ENCODE measurements at places on chromosomes 3 and 15. TPM values are rescaled to one million over a fixed set of nuclear protein-coding genes. Genes with fewer than 3 reads are reported as not detected.

The CFAP92 gene
- 0.11 TPM for total RNA-seq

The CYP1A1 gene
- total RNA-seq = 1.0 TPM

The PARP15 gene
- total RNA-seq = 11.3 TPM

The PLCL2 gene
- total RNA-seq = 15.8 TPM

The TGM5 gene
- not detected for total RNA-seq

The ATP13A5 gene
- not detected for total RNA-seq

The ACKR4 gene
- not detected for total RNA-seq

The GTPBP8 gene
- total RNA-seq = 26.3 TPM

The PLSCR2 gene
- total RNA-seq = not detected

The CHRNA7 gene
- total RNA-seq = not detected

The TMCO5A gene
- not detected for total RNA-seq

The ADAMTS9 gene
- total RNA-seq = not detected

The TEX55 gene
- not detected for total RNA-seq

The COX17 gene
- total RNA-seq = 97.4 TPM

The SENP7 gene
- total RNA-seq = 8.6 TPM

The ENTPD3 gene
- not detected for total RNA-seq

The KNG1 gene
- total RNA-seq = not detected

The SNTN gene
- total RNA-seq = not detected

The TTLL13 gene
- 0.44 TPM for total RNA-seq

The KCNH8 gene
- not detected for total RNA-seq

The FRMD4B gene
- 41.4 TPM for total RNA-seq

The TGM4 gene
- total RNA-seq = not detected

The TMIE gene
- total RNA-seq = 0.30 TPM

The IFT80 gene
- 9.9 TPM for total RNA-seq

The EHHADH gene
- total RNA-seq = 3.4 TPM

The STRIT1 gene
- not detected for total RNA-seq

The SCAMP5 gene
- total RNA-seq = 1.2 TPM

The DTX3L gene
- total RNA-seq = 21.1 TPM

The FBXO40 gene
- total RNA-seq = not detected

The EOMES gene
- 16.3 TPM for total RNA-seq

The FOXL2NB gene
- not detected for total RNA-seq

The VWA5B2 gene
- total RNA-seq = not detected

The DAZL gene
- total RNA-seq = 0.08 TPM

The CNTN4 gene
- total RNA-seq = not detected

The MEX3B gene
- 0.52 TPM for total RNA-seq

The NR1D2 gene
- 4.2 TPM for total RNA-seq

The ROPN1B gene
- not detected for total RNA-seq

The IL1RAP gene
- total RNA-seq = 9.0 TPM

The POLG gene
- 103 TPM for total RNA-seq

The DUOXA2 gene
- not detected for total RNA-seq

The MESP2 gene
- not detected for total RNA-seq

The COLQ gene
- 0.84 TPM for total RNA-seq

The ZNF80 gene
- 1.6 TPM for total RNA-seq

The ITGA11 gene
- total RNA-seq = not detected
